ENCODE measurements at places on chromosomes 12 and 14.

GRCh38 chr14:88835661-88836060, 11.2 kb downstream of the TTC8 start:
- no peak for DNase-seq

GRCh38 chr12:42812871-42813270, 223.3 kb upstream of the PRICKLE1 start:
- DNase-seq = no peak

- no peak for DNase-seq
These were observed 74.1 kb upstream of the SLC38A2 start for GRCh38 chr12:46446645-46447044.

GRCh38 chr12:931060-931459, 18.4 kb downstream of the RAD52 start:
- DNase-seq = no peak

Data from NCI-H345 (cell line).